ENCODE measurements at places on chromosomes 13 and 19.
A peak's percentile ranks its signal among the peaks of the same experiment; 100 is the strongest.

DNA sequence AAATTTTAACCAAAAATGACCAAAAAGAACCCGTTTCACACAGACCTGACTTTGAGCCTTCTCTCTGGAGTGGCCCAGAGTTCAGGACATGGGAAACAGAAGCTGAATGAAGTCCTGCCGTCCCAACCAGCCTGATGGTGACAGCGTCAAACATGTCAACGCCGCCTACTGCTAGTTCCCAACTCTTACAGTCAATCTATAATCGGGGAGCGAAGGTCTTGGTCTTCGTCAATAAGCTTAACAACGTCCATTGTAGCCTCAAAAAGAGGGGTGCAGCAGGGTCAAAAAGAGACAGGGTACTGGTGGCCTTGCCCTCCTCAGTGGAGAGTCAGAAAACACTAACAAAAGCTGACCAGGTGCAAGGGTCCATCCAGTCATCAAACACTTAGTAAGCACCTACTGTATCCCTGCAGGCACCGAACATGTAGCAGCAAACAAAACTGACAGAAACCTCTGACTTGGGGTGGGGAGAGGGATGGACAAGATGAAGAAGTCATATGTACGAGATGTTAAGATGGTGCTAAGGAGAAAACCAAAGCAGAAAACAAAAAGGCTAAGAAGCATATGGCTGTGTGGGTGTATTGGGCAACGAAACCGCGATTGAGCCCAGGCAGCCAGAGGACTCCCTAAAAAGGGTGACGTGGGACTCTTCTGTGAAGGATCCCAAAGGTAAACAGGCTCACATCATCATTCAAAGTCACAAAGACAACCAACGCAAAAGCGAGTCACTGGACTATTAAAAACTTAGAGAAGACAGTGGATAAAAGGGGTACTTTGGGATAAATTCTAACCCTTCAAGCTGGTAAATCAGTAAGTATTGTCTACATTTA is 12.0 kb downstream of the MLLT1 start:
- no peak for DNase-seq

GRCh38 chr13:79427883-79428282 is 21.8 kb upstream of the RBM26 start:
- no peak for DNase-seq

- DNase-seq = no peak
These were observed 123.4 kb upstream of the PRR20A start for GRCh38 chr13:57017357-57017756.

DNA sequence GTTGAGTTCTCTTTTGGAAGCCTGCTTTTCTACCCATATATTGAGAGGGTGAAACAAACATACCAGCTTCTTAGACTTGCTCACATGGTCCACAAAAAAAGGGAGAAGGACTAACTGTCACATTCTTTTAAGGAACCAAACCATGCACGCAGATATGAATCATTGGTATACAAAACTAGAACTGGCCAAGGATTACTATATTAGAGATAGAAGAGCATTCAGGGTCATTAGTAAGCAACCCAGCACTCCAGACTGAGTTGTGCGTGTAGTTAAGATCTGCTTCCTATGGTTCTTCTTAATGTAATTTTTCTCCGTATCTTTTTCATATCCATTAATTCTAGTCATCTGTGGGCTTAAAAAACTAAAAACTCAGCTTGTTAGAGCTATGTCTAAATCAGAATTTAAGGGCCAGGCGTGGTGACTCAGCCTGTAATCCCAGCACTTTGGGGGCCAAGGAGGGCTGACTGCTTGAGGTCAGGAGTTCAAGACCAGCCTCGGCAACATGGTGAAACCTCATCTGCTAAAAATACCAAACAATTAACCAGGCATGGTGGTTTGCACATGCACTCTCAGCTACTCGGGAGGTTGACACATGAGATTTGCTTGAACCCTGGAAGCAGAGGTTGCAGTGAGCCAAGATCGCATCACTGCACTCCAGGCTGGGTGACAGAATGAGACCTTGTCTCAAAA is 19.6 kb downstream of the ALG5 start:
- no peak for DNase-seq

- no peak for DNase-seq
These were observed 40.3 kb downstream of the SPRYD7 start for GRCh38 chr13:49895826-49896225.

- DNase-seq = no peak
These were observed 12.7 kb upstream of the KBTBD6 start for GRCh38 chr13:41145136-41145908.

DNA sequence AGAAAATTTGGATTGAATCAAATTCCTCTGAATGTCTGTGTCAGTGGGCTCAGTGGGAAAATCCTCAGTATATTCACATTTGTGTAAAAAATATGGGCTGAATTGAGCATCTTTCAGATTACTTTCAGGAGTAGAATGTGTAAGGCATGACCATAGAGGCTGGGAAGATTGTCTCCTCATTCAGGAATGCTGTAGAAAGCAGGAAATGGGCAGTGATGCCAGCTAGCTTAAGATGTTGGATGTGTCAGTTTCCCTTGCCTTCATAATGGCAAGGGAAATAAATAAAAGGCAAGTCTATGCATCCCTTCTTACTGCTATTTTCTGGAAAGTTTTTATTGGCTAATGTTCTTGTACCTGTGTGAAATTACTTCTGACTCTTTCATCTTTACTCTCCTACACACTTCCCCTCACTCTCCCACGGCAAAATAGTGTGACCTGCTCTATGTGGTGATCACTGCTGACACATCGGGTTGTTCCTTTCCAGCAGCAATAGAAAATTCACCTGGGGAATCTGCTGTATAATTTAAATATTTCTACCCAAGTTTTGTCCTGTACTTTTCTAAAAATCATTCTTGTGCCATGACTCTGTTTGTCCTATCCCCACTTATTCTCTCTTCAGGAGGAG is 103.2 kb downstream of the LMO7 start:
- no peak for DNase-seq

DNA sequence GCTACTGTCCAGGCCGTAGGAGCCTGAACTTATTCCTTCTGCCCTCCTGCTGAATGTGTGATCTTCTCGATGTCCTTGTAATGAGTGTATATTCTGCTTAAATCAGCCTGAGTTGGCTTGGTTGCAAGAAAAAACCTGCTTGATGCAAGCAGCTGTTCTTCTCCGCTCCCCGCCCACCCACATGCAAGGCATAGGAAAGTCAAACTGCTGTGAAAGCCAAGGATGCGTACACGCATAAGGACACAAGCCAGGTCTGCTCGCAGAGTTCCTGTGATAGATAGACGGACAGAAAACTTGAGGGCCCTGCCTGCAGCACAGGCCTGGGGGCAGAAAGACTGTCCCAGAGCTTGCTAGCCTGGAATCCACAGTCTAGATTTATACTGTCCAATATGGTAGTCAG is 101.1 kb downstream of the DNAJC15 start:
- DNase-seq = no peak

- no peak for DNase-seq
These were observed 20.1 kb upstream of the ARHGEF18 start for GRCh38 chr19:7328647-7329046.

- no peak for DNase-seq
These were observed 293.7 kb downstream of the PCDH17 start for GRCh38 chr13:57925250-57925649.

GRCh38 chr13:38417727-38418126 is 68.1 kb downstream of the UFM1 start:
- DNase-seq = peak; percentile 21

DNA sequence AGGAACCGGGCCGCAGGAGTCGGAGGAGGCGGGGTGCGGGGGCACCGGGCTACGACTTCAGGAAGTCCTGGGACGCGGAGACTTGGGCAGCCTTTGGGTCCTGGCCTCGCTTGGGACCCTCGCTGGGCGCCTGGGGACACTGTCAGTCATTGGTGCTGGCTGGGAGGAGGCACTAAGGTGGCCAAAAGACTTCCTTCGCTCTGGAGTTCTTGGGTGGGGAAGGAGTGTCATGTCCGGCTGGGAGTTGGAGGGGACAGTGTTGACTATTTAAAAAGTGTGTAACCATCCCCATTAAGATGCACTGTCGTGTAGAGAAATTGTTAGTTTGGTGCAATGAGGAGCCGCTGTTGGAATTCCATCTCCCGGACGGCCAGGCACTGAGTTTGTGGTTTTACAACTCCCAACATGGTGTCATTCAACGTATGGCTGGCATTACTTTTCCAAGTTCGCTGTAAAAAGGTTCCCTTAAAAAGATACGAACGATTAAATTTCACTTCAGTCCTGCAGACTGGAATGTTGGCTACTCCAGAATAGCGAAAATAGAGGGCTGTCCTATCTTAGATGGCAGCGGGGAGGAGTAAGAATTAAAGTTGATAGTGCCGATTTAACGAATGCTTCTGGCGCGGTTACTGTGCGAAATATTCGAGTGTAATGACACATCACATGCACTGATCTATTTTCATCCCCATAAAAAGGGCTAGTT is 776 bp downstream of the DNAJC3 start:
- DNase-seq = peak; percentile 26

DNA sequence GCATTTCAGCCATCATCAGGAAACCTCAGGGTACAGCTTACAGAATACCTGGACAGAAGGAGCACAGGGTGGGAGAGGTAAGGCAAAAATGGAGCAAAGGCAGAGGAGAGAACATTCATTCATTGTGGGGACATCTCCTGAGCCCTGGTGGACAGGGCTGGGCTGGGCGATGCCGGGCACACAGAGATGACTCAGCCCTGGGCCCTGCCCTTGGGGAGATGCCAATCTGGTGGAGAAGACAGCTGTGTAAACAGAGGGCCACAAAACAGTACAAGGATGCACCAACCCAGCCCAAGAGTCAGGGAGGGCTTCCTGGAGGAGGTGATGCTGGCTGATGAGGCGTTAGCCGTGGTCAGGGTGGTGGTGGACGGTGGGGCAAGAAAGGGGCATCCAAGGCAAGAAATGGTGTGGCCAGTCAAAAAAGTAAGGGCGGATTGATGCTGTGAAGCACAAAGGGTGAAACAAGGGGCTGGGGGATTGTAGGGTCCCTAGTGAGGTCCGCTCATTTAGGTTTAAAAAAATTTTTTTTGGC is 3.6 kb upstream of the HAS1 start:
- peak; percentile 82 for DNase-seq

DNA sequence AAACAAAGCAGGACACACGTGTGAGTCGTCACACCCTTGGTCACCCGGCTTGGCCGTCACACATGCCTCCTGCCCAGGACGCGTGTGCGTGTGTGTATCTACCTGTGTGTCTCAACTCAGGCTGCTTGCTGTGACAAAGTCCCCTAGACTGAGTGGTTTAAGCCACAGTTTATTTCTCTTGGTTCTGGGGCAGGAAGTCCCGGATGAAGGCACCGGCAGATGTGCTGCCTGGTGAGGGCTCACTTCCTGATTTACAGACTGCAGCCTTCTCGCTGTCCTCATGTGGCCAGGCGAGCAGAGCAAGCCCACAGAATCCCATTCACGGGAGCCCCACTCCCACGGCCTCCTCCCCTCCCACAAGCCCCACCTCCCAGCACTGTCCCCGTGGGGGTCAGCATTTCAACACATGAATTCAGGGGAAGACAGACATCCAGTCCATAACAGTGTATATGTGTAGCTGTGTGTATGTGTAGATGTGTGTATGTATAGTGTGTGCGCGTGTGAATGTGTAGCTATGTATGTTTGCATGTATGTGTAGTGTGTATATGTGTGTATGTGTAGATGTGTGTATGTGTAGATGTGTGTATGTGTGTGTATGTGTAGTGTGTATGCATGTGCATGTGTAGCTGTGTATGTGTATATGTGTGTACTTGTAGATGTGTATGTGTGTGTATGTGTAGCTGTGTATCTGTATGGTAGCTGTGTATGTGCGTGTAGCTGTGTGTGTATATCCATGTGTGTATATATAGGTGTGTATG is 51.5 kb downstream of the MCF2L start:
- DNase-seq = no peak

DNA sequence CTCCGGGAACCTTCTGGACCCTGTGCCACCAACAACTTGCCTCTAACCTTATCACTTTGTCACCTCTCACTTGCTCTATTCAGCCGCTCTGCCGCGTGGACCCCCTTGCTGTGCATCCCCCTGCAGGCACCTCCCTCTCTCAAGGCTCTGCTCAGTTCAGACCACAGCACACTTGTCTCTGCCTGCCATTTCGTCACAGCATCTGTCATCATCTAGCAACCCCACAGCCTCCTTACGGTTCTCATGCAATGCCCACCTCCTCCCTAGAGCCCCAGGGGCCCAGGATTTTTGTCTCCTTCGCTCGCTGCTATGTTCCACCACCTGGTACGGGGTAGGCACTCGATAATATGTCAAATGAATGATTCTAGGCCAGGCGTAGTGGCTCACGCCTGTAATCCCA is 4.8 kb downstream of the HAUS8 start:
- DNase-seq = no peak

GRCh38 chr13:101115762-101116171 is 300.5 kb downstream of the NALCN start:
- DNase-seq = no peak

DNA sequence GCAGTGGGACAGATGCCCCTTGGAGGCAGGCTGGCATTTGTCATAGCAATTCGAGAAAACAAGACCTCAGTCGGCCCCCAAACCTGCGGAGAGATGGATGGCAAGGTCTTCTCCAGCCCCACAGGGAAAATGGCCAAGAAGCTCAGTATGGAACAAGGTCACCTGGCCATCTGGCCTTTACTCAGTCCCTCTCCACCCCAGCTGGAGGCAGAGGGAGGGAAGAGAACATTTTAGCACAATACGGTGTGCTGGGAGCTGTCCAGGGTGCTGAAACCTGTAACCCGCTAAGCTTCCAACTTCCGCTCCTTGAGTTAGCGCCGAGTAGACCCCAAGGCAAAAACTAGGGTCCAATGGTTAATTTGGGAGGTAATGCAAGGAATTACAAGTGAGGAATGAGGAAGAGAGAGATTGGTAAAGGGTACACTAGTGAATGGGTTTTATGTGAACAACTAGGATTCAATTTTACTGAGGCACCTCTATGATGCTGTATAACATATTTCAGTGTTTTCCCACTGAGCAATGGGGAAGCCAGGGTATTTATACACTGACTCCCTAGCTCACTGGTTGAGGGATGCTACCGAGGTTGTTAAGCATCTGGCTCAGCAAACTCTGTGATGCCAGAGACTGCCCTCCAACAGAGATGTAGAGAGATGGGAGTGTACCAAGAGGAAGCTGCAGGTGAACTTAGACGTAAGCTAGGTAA is 64.3 kb downstream of the CACNA1A start:
- peak; percentile 66 for DNase-seq

DNA sequence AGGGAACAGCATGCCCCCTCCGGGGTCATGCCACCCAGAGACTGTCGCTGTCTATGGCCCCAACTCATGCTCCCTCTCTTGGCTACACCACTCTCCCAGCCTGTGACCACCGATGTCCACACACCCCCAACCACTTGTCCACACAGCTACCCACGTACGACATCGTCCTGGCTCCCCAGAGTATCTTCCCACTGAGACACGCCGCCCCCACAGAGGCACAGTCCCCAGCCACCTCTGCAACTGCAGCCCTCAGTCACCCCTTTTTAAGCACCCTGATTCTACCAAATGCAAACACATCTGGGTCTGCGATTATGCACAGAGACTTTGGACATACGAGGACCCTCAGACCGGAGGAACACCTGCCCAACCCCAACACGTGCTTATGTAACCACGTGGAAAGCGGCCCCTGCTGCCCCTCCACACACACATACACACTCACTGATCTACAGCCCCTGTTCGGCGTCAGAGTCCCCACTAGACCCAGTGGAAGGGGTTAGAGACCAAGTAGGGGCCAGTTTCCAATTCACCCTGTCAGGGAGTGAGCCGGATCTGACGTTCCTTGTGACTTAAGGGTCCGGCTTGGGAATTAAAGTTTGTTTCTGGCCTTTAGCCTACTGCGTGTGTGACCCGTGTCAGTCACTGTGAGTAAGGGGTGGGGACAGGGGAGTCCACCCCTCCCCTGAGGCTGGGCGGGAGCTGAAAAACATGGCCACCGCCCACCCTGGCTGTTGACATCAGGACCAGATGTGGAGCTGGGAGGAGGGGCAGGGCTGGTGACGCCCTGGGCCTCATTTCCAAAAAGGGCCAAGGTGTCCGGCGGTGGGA is 11.9 kb upstream of the AXL start:
- DNase-seq = peak; percentile 37
